ENCODE measurements at places on chromosomes 7 and 10.

DNA sequence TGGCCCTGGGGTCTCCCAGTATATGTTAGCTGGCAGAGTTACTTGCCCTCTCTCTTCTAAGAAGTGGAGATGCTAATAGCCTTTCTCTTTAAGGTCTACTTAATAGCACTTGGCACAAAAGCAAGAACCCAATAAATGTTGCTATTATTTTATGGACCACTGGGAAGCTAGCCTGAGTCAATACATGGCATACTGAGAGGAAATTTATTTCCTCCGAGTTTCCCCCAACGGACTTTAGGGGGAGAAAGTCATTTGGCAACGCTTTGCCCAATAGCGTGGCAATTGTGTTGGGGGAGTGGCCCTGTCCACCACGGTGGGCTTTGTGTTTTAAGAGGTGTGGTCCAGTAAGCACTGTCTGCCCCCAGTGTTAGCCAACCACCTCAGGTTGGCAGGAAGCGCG is 87.4 kb upstream of the SMNDC1 start:
- no peak for DNase-seq

GRCh38 chr7:105188201-105188600 is 174.2 kb downstream of the KMT2E start:
- no peak for DNase-seq

DNA sequence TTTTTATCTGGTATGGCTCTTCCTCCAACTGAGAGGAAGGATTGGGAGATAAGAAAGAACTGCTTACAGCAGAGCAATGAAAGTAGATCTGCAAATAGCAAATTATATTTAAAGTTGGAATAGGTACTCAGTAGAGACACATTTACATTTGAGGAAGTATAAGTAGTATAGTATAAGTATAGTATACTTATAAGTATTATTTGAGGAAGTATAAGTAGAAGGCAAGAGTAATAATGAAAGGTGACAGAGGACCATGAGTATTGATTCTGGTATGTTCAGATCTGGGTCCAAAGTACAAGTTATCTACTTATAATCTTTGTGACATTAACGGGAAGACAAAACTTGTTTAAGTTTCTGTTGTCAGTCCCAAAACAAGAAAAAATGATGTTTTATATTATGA is 527.6 kb upstream of the SORCS1 start:
- DNase-seq = no peak

GRCh38 chr7:138308136-138308535 is 151.9 kb upstream of the TRIM24 start:
- no peak for DNase-seq
